AG10803 (cell line): ENCODE measurements at places on chromosomes 4 and X.
A peak's percentile ranks its signal among the peaks of the same experiment; 100 is the strongest.

DNA sequence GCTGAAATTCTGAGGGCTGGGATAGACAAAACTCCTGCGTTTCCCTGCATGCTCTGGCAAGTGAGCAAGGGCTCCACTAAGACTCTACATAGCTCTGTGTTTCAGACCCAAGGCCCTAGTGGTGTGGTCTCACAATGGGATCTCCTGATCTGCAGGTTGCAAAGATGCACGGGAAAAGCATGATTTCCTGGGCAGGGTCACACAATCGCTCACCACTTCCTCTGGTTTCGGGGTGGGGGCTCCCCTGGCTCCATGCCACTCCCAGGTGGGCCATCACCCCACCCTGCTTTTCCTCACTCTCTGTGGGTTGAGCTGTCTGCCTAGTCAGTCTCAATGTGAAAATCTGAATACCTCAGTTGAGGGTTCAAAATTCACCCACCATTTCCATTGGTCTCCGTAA, 111.5 kb downstream of the KLF8 start:
- DNase-seq, result no peak

DNA sequence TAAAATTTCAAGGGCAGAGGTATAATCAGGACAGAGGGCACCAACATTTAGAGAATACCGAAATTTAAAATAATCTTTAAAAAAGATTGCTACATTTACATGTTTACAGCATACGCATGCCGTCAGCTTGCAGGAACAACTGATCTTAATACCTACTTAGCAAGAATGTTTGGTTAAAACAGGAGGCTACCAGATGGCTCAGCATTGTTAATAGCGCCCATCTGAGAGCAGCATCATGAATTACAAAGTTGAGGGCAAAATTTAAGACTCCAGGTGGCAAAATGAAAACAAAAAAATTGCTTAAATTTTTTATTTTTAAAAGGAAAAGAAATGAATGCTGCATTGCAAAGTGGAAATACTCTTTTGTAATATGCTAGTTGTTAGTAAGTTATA, 241.3 kb downstream of the C4orf33 start:
- no peak for DNase-seq

GRCh38 chr4:154160519-154161301, 330.9 kb downstream of the DCHS2 start:
- DNase-seq, result no peak

DNA sequence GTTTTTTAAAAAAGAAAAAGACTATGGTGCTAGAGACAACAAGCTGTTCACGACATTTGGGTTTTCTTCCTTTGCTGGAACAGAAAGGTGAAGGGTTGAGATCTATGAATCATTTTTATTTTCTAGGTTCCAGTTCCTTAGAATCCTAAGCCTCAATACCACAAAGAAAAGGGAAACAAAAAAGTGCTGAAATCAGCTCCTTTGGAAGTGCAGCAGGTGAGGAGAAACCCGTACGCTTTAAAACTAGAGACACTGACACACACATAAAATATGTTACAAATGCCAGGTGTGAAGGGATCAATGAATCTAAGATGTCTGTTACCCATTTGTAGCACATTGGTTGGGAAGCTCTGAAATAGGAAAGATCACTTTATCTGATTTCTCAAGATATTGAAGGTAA, 125.2 kb downstream of the AREG start:
- no peak for DNase-seq

- DNase-seq, result peak; percentile 36
Observed at GRCh38 chr4:119138046-119138445, 2.4 kb downstream of the MYOZ2 start.

DNA sequence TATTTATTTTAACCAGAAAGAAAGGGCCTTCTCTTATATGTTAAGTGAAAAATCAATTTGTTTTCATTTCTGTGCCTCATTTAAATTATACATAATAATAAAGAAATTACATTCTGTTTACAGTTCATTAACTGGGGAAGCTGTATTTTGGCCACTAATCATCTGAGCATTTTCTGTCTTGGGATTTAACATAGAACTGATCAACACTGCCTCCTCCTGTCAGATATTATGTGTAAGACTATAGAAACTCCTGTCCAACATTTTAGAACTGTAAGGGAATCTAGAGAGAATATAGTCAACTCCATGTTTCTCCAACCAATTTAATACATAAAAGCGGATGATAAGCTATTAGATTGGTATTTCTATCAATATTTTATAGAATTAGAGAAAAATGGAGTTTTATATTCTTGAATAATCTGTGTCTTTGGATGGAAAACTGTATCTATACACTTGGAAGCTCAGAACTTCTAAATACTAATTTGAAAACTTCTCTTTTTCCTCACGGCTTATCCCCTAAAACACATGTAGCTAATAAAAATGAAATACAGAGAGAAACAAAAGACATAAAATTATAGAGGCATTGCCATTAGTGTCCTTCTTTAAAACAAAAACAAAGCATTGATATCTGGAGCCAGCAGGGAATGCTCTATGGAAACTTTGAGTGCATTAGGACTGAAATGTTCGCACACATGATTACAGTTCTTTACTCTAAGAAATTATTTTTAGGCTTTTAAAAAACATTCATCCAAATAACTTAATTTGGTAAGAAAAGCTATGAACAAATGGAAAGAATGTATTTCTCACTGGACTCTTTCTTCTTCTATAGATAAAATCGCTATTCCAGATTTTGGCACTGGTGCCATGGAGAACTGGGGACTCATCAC, 33.1 kb downstream of the ENPEP start:
- DNase-seq, result peak; percentile 46

GRCh38 chr4:140137671-140138070, 16.3 kb downstream of the MAML3 start:
- DNase-seq, result peak; percentile 2

DNA sequence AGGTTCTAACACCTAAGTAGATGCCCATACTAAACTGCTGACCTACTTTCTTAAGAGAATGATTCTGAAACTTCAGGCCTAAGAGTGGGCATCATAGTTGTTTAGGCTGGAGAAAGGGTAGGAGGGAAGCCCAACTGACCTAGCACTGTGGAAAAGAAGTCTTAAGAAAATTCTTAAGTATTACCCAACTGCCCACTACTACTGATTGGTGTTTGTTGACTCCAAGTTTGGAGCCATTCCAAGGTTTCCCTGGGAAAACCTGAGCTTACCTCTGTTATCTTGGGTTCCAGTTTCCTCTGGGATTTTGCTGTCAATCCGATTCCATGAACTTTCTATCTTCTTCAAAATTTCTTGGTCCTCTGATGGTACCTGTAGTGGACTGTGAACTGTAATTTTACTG, 23.9 kb downstream of the ANKRD17 start:
- DNase-seq, result no peak

DNA sequence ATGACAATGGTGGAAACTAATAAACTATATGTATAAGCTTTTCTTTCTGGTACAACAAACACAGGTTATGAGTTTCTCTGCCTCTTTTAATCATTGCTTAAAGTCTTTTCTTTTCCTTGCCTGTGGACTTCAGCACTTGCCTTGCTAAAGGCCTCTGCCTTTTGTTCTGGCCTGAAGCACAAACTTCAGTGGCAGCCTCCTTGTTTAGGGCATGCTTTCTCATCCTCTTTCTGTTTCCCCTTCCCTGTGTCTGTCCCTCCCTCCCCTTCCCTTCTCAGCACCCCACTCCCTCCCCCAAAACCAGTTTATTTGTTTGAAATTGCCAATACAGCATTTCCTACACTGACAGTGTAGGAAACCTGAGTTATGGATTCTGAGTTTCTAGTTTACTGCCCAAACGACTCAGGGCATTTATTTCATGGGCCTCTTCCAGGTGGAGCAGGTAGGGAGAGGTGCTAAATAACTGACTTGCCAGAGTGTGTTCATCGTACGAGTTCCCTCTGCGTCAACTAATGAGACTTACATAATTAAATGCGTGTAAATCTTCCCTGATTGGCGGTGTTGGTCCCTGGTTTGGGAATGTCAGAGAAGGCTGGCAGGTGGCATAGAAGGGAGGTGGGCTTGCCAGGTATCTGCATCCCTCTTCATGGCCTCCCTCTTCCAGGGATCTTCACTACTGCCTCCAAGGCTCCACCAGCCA, 311.0 kb downstream of the FBXW7 start:
- no peak for DNase-seq

- peak; percentile 82 for DNase-seq
Observed at GRCh38 chr4:149113804-149114430, 671.7 kb upstream of the NR3C2 start.

GRCh38 chr4:86414686-86415085, 54.8 kb upstream of the MAPK10 start:
- DNase-seq, result no peak

DNA sequence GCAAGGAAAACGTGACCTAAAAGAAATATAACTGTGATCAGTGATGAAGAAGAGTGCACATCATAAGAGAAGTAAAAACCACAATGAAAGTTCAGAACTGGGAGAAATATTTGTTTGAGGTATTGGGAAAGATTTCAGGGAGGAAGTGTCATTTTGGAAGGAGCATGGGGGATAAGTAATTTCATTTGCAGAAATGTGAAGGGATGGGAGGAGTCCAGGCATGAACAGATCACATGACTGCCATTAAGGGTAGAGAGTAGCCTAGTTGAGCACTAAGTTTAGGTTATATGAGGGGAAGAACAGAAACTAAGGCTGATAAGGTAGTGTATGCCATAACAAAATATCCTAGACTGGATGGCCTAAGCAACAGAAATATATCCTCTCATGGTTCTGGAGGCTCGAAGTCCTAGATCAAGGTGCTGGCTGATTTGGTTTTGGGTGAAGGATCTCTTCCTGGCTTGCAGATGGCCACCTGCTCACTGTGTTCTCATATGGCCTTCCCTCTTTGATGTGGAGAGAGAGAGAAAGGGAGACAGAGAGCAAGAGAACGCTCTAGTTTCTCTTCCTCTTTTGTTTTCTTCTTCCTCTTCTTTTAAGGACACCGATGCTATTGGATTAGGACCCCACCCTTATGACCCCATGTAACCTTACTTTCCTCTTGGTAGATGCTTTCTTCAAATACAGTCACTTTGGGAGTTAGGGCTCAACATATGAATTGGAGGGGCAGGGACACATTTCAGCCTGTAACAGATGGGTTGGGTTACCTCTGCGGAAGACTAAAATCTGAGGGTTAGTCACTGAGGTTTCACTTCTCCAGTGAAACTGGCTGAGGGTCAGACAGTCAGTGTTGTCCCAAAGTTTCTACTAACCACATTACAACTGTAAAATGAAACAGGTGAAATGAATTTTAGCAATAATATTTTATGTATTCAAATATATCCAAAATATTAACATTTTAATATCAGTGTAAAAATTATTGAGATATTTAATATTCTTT, 77.9 kb downstream of the EGF start:
- no peak for DNase-seq

- DNase-seq, result no peak
Observed at GRCh38 chr4:48047896-48048295, 31.3 kb downstream of the NIPAL1 start.

DNA sequence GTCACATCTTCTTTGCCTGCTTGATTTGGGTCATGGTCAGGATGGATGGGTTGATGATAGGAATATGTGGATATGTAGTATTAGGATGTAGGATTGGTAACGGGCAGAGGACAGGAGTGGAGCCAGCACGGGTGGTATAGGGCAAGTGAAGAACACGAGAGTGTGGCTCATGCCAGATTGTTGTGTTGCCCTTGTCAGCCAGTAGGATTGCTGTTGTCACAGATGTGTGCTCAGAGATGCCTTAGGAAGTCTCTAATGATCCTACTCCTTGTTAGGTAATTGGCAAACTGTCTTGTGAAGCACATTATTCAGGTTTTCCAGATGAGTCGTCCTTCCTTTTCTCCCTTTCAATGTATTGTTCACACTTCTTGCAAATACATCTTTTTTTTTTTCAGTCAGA, 5.5 kb downstream of the ATP10D start:
- no peak for DNase-seq

- peak; percentile 29 for DNase-seq
Observed at GRCh38 chr4:3827616-3828492, 61.7 kb downstream of the ADRA2C start.

GRCh38 chr4:120808475-120809141, 113.9 kb downstream of the PRDM5 start:
- no peak for DNase-seq

- peak; percentile 76 for DNase-seq
Observed at GRCh38 chr4:168528131-168528949, 31.5 kb downstream of the PALLD start.

DNA sequence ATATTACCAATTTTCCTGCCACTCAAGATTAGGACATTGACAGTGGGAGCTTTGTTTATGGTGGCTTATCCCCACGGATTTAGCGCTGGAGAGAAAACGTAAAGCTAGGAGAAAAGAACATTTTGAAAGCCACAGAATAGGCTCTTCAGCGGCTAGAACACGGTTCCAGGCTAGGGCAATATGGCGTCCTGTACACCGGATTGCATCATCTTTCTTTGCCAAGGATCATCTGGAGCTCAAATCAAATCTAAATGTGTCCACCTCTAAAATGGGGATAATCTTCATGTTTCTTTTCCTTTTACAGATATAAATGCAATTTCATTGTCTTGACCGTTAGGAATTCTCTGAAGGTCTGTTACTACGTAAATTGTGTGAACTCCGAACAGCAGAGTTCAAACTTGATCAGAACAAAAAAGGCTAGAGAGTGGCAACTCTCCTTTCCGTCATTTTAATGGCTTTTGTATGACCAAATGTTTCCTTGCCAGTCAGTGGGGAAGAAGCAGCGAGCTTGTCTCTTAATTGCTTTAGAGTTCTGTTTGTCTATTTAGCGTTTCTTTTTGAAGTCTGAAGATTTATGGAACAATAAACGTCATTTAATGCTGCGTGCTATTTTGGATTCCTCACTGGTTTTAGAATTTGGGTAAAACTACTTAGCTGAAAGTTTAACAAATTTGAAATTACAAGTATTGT, 2.6 kb upstream of the WWC2 start:
- no peak for DNase-seq

- no peak for DNase-seq
Observed at GRCh38 chr4:2256156-2256731, 5.7 kb downstream of the MXD4 start.
